AG04449 (cell line): ENCODE measurements at places on chromosomes 3 and 15.

- DNase-seq = no peak
Observed at GRCh38 chr15:26438316-26438715, 334.6 kb downstream of the GABRB3 start.

- peak; percentile 17 for DNase-seq
Observed at GRCh38 chr15:28892789-28893610, 7.2 kb downstream of the APBA2 start.

DNA sequence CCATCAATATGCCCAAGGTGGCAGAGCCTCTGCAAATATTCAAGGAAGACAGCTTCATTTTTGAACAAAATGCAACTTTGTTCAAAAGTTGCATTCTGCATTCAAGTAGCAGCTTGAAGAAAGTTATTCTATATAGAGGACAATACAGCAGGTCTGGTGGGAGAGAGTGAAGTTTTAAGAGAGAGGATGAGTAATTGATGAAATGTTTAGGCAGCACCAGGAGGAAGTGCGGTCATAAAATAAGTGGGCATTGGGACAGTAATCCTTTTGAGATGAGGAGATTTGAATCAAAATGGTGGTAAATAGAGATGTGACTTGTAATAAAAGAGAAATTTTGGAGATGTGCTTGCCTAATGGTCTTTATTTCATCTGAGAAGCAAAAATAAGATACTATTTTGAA, 607.3 kb upstream of the ZNF385D start:
- no peak for DNase-seq

DNA sequence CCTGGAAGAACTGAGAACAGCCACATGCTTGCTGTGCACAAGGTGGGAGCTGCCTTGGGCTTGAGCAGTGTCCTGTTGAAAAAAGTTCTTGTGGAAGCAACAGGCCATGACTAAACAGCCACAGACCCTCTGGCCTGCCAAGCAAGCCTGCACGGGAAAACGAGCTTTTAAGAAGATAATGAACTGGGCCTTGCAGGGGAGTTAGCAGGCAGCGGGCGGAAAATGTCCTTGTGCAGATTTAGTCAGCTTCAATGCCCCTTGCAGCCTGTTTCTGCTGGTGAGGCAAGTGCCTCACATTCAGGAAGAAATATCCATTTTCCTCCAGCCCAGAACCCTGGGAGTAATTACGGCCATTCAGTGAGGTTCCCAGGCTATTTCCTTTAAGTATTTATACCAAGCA, 126.2 kb upstream of the KLHL25 start:
- DNase-seq = no peak

- no peak for DNase-seq
Observed at GRCh38 chr3:97658668-97659285, 105.8 kb upstream of the ARL6 start.

- DNase-seq = no peak
Observed at GRCh38 chr15:68587769-68588385, 9.1 kb downstream of the CORO2B start.

- DNase-seq = no peak
Observed at GRCh38 chr15:68791431-68792283, 29.0 kb downstream of the ANP32A start.

GRCh38 chr3:53970661-53971060, 79.0 kb upstream of the SELENOK start:
- DNase-seq = no peak

DNA sequence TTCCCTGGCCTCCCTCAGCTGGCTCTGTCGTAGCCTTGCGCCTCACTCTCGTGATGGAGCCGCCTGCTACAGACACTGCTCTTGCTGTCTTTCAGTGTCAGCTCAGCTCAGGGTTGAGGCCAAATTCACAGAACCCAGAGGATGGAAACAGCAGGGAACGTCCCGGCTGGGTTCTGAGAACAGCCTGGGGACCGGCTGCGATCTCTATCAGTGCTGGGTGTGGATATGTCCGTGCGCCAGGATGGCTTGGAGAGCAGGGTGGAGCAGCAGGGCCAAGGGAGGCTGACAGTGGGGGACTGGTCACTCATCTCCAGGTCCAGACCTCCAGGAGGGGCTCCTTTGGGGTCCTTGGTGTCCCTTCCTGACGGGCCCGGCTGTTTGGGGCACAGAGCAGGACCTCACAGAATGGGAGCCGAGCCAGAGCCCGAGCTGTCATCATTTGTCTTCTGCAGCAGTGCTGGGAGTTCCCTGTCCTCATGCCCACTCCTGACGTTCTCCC, 18.4 kb downstream of the KLF15 start:
- DNase-seq = no peak

DNA sequence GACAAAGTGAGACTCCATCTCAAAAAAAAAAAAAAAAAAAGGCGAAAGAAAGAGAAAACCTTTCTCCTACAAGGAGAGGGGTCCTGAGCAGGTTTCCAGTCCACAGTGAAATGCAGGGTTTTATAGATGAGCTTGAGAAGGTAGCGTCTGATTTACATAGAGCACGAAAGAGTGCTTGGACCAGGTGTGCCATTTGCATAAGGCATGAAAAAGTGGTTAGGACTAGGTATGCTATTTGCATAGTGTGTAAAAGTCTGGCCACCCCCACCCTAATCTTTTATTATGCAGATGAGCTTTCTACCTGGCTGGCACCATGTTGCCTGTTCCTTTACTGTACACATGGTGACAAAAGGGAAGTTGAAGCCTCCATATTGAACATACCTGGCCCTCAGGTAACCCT, 13.6 kb upstream of the RNU6-1 start:
- no peak for DNase-seq

- no peak for DNase-seq
Observed at GRCh38 chr3:115523458-115523857, 99.9 kb upstream of the GAP43 start.

DNA sequence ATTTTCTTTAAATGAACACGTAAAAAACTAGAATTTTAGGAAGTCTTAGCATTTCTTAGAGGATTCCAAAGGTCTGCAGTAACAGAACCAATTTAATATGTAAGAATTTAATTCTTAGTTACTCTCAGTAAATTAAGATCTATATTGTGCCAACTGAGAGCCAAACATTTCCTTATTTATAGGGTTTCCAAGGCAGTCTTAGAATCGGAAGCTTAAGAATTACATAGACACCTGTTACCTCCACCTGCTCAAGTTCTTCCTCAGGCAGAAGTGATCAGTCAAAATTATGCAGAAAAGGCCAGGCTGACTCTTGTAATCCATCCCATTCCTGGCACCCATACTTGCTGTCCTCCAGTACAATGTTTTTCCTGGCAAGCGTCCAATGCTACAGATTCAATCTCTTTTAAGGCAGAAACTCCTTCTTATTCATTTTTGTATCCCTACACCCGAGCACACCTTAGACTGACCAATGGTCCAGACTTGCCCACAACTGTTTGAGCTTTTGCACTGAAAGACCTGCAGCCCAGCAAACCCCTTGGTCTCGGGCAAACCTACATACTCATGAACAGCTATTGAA, 64.3 kb downstream of the NCEH1 start:
- DNase-seq = no peak

- DNase-seq = no peak
Observed at GRCh38 chr3:121595765-121596406, 2.7 kb downstream of the FBXO40 start.

DNA sequence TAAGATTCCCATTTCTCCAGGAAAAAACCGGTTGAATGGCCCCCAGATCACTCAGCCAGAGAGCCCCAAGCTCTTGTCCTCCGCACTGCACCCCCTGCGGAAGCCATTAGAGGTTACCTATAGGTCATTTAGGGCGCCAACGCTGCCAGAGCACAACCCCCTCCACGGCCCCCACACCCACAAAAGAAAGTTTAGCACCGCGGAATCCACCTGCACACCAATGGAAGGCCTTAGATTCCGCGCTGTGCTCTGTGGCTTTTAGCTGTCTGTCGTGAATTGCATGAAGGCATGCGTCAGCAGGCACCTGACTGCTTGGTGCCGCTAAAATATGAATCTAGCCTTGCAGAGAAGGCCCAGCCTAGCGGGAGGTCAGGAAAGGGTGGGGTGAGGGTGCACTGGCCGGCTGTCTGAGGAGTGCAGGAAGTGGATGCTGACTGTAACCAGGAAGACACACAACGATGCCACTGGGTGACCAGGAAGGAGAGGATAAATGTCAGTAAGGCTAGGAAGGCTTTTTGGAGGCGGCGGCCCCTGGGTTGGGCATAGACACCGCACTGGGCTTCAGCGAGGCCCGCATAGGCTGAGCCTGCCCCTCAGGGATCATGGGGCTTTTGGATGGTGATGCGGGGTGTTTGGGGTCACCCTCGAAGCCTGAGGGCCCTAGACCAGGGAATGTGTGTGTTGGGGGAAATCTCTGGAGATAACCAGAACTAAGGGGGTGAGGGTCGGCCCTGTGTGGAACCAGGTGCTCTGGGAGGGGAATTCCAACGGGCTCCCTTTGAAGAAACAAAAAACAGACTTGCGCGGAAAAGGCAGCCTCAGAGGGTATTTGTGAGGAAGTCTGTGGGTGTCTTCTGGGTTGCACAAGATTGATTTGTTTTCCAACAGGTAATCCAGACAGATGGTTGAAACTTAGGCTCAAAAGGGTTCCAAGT, 976 bp upstream of the NUP210 start:
- DNase-seq = no peak

GRCh38 chr3:80750637-80751036, 982.8 kb upstream of the ROBO1 start:
- no peak for DNase-seq

DNA sequence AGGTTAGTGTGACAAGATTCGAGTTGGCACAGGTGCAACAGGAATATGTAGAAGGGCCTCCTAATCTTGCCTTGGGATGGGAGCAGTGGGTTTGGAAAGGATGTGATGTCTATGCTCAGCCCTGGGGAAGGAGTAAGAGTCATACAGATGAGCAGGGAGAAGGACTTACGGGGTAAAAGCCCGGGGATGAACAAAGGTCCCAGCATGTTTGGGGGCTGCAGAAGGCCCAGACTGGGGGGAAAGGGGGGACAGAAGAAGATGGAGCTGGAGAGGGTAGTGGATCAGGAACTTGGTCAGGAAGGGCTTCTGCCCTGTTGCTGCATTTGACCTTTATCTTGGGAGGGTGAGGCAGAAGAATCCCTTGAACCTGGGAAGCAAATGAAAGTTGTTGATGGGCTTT, 240.1 kb upstream of the ST8SIA2 start:
- DNase-seq = no peak

- DNase-seq = no peak
Observed at GRCh38 chr3:80733522-80734176, 965.9 kb upstream of the ROBO1 start.

DNA sequence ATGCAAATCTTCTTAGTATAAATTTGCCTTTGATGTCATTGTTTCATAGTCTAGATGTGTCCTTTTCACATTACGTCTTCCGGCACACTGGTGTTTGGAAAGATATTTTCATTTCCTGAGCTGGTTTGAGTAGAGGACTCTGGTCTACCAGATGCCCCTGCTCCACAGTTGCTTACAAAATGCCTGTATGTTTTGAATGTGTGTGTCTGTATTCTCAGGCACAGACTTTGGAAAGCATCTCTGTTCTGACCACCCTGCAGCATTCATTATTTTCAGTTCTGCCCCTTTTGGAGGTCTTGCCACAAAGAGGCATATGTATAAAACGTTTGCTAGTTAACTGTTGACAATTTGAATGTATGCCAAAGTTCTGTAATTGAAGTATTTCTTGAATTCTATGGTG, 236.0 kb upstream of the GOLIM4 start:
- no peak for DNase-seq

GRCh38 chr3:128438488-128439072, 28.1 kb downstream of the DNAJB8 start:
- no peak for DNase-seq

GRCh38 chr15:95760508-95760907, 570.0 kb upstream of the NR2F2 start:
- DNase-seq = no peak

DNA sequence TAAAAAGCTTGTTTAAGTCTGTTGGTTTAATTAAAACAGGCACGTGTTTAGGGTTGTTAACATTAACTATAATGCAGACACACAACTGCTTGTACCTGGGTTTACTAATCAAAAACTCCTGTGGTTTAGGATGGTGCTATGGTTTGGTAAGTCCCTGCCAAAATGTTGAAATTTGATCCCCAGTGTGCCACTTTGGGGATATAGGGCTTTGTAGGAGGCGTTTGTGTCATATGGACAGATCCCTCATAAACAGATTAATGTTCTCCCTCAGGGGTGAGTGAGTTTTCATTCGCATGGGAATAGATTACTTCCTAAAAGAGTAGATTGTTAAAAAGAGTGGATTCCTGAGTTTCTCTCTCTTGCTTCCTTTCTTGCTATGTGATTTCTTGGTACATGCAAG, 18.7 kb upstream of the GK5 start:
- DNase-seq = no peak

GRCh38 chr3:178078953-178079352, 457.3 kb upstream of the KCNMB2 start:
- peak; percentile 42 for DNase-seq

- peak; percentile 56 for DNase-seq
Observed at GRCh38 chr3:171257251-171258203, 202.7 kb downstream of the TNIK start.

GRCh38 chr3:50204804-50205412, at the start of gene SLC38A3:
TSS of gene SLC38A3 (plus strand) at chr3:50205271. CDS start at chr3:50214200, 8,929 bp downstream.
- no peak for DNase-seq

DNA sequence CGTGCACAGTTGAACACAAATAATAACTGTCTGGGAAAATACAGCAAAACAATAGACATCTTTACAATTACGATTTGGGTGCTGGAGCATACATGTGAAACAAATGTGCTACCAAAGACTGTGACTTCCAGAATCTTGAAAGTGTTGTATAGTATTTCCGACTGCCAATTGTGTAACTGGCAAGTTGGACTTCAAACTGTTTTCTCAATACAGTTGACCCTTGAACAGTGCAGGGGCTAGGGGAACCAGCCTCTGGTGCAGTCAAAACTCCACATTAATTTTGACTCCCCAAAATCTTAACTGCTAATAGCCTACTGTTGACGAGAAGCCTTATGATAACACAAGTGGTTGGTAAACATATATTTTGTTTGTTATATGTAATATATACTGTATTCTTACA, 904.2 kb downstream of the EPHA3 start:
- no peak for DNase-seq

GRCh38 chr3:102297072-102297658, 137.7 kb upstream of the ZPLD1 start:
- DNase-seq = no peak

GRCh38 chr3:169822091-169822490, 9.4 kb upstream of the LRRC34 start:
- no peak for DNase-seq

GRCh38 chr3:35653347-35653746, 14.0 kb downstream of the ARPP21 start:
- no peak for DNase-seq

- no peak for DNase-seq
Observed at GRCh38 chr3:37904601-37905000, 42.9 kb downstream of the CTDSPL start.

DNA sequence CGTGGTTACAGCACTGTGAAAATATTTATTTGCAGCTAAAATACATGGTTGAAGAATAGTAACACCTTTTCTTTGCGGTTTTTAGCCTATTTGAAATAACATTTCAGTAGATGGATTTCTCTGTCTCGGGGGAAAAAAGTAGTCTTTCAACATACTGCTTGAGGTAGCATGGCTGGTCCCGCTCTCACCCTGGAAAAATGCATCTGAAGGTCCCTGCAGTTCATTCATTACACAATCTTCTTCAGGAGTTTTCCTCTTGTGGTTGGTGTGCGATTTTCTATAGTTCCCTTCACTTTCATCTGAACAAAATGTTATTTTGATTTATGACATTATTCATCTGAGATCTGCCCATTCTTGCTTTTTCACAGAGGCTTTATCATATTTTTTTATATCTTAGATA, 75.9 kb downstream of the STRIT1 start:
- DNase-seq = no peak

- DNase-seq = no peak
Observed at GRCh38 chr3:21795921-21796320, 44.9 kb upstream of the ZNF385D start.
